Mammary epithelial cell (primary cell): ENCODE measurements at places on chromosomes 1 and 21. TPM values are rescaled to one million over a fixed set of nuclear protein-coding genes. Genes with fewer than 3 reads are reported as not detected.

FCRL1 gene
- total RNA-seq: not detected

NBPF3 gene
- total RNA-seq: 12.6 and 14.6 TPM in 2 replicates

- DNase-seq: no peak
These were observed 54.5 kb upstream of the MRPS6 start for GRCh38 chr21:34018910-34019309.

- peak; percentile 28 for DNase-seq
These were observed 98.5 kb downstream of the DISC1 start for GRCh38 chr1:231724876-231725647.
